Activated effector memory CD4-positive, alpha-beta T cell treated with Interleukin-2 at 50 U/mL for 16 hours (primary cell): ENCODE measurements at places on chromosomes 1 and 21.

GRCh38 chr1:88976235-88976634, 16.2 kb downstream of the KYAT3 start:
- no peak for DNase-seq

DNA sequence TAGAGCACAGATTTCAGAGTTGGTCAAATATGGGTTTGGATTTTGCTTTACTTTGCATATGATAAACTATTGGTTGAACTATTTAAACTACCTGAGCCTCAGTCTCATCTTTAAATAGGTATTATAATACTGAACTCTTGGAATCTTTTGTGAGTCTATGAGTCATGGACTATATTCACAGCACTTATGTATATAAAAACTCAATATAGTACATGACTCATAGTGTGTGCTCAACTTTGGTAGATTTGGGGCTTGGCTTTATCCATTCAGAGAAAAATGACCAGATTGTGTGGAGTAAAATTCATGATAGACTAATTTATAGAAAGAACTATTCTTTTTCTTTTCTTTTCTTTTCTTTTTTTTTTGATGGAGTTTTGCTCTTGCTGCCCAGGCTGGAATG, 28.7 kb downstream of the FCRL3 start:
- DNase-seq, result no peak

- DNase-seq, result no peak
These were observed 4.4 kb upstream of the UTP25 start for GRCh38 chr1:209823143-209824041.

DNA sequence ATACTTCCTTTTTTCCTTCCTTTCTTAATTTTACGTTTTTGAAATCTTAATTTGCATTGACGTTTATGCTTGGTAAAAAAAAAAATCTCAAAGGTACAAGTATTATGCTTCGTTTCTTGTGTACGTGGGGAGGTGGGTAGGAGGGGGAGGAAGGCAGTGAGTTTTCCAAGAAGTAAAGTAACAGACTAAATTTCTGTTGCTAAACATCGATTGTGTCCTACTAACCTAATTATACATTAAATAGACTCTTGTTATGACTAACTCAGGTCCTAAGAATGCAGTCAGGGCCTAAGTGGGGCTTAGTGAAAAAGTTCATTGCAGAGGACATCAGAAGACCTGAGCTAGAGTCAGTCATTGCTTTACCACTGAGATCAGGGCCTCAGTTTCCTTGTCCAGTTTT, 17.5 kb downstream of the NEK7 start:
- no peak for DNase-seq

GRCh38 chr1:90707363-90707710, 9.8 kb downstream of the BARHL2 start:
- DNase-seq, result no peak

- DNase-seq, result no peak
These were observed 20.2 kb upstream of the RABGGTB start for GRCh38 chr1:75765697-75766355.

GRCh38 chr1:231194843-231195516, 33.1 kb downstream of the TRIM67 start:
- DNase-seq, result no peak

- DNase-seq, result no peak
These were observed 506 bp downstream of the SSX2IP start for GRCh38 chr1:84689514-84690396.

- no peak for DNase-seq
These were observed 75.4 kb upstream of the VTCN1 start for GRCh38 chr1:117286145-117286544.

GRCh38 chr1:31744165-31744888, 19.8 kb downstream of the ADGRB2 start:
- DNase-seq, result no peak

- DNase-seq, result no peak
These were observed 958 bp downstream of the LYPLAL1 start for GRCh38 chr1:219174460-219175211.

GRCh38 chr21:25506887-25507286, 100.4 kb downstream of the MRPL39 start:
- DNase-seq, result no peak

DNA sequence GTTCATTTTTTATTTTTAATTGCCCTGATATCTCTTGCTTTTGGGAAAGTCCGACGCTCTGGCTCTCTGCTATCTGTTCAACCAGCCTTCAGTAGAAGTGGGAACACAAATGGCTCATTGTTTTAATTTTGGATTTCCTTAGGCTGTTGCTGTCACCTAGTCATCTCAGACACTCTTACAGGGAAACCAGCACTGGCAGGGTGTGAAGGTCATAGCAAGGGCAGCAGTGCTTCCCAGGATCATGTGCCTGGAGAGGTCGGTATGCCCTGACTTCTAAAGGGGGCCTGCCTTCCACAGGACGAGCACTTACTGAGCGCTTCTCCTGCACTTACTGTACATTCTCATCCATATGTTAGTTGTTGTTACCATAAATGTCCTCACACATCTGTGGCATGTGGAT, 224.2 kb downstream of the DISC1 start:
- no peak for DNase-seq

DNA sequence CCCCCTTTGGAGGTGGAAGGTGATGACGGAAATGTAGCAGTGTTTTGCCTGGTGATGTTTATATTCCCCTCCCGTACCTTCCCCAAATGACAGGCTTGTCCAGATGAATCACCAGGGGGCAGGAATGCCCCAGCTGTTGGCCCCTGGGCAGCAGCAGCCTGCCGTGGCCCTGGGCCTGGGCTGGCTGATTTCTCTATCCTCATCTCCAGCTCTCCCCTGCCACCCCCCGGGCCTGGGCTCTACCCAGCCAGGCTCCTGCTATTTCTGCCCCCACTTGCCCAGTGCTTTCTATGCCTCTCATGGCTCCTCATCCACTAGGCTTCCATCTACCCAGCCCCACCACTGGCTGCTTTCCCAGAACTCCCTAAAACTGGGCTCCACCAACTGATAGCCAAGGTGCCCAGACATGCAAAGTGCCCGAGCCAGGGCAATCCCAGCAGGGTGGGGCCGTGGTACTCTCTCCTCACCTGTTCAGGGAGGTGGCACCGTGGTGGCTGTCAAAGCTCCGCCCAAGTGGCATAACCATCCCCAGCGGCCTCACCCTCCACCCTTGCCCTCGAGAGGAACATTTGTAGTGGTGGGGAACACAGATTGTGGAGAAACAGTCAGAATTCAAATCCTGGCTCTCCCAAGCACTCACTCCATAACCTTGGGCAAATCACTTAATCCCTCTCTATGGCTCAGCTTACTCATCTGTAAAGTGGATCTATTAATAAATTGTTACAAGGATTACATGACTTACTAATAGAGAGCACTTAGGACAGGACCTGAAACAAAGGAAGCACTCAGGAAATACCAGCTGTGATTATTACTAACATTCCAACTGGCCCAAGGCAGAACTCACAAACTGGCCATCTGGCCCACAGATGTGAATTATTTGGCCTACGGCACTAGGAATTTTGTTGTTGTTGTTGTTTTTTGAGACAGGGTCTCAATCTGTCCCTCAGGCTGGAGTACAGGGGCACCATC, 12.8 kb upstream of the ECE1 start:
- DNase-seq, result no peak

- no peak for DNase-seq
These were observed 11.1 kb downstream of the ZFYVE9 start for GRCh38 chr1:52153010-52153409.

GRCh38 chr1:192824511-192824910, 15.7 kb downstream of the RGS2 start:
- no peak for DNase-seq

DNA sequence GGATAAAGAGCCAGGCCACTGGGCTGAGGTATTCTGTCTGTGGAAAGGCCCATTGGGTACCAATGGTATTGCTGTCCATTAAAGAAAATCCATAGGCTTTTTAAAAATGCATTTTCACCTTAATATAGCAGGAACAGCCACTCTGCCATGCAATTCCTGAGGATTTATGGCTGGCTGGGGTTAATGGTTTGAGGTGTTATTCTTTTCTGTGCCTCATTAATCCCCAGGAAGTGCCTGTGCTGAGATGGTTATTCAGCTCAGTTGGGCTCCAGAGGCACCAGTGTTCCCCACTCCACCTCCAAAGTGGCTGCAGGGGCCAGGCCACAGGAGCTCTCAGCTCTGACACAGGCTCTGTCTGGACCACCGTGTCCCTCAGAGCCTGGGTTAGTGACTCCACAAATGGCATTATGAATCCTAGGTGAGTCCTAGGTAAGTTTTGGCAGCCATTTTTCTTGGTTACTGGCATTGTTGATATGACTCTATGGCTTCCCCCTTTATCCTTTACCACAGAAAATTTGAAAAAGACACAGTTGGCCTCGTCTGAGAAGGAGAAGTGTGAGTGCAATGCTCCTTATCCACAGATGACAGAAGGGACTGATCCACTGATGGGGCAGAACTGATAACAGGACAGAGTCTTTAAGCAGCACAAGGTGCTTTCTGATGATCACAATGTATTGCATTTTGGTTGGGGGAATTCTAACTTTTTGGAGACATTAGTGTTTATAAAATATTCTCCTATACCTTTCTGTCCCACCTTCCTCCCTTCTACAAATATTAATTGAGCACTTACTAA, 2.2 kb upstream of the PAPPA2 start:
- no peak for DNase-seq

- no peak for DNase-seq
These were observed 5.1 kb upstream of the LAMB3 start for GRCh38 chr1:209657140-209657879.

- no peak for DNase-seq
These were observed 498.1 kb downstream of the NEGR1 start for GRCh38 chr1:71784241-71784640.

GRCh38 chr1:19804831-19805251, 5.1 kb upstream of the TMCO4 start:
- no peak for DNase-seq

- no peak for DNase-seq
These were observed 24.9 kb upstream of the CACNA1E start for GRCh38 chr1:181458419-181458818.

GRCh38 chr1:36307601-36308330, 1.6 kb downstream of the SH3D21 start:
- DNase-seq, result no peak

DNA sequence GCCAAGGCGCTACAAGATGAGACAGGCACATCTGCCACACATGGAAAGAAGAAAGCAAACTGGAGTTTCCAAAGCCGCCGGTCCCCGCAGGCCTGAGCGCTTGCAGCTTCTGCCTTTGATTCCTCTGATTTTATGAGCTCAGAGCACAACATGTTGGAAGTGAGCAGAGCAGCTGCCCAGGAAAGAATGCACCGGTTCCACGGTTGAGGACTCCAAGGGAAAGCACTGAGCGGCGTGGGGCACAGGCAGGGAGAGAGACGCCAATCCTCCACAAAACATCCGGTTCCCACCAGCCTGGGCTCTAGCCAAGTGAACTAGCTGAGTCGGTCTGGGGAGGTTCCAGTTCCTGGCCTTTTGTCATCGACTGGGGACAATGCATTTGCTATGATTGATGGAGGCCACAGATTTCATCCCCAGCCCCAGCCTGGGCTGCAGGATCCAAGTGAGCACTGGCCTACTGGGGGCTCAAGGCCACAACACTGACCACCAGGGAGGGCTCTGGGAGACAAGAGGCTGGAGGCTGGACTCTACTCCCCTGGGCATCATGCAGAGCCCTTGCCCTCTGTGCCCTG, 253.1 kb upstream of the IRF2BP2 start:
- no peak for DNase-seq

DNA sequence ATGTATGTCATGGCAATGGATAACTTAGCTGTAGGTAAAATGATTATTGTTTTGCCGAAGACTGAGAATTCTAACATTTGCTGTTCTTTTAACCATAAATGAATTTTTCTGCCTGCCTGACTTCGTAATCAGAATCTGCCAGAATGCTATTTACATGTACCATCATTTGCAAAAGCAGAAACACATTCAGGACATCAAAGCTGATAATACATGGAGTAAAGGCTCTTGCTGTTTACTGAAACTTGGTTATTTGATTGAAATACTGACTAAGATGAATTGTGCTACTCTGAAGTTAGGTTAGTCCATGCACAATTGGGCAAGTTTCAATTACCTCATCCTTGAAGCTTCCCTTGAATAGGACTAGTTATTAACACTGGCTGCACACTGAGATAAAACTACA, 293.8 kb downstream of the PLA2G4A start:
- DNase-seq, result no peak

DNA sequence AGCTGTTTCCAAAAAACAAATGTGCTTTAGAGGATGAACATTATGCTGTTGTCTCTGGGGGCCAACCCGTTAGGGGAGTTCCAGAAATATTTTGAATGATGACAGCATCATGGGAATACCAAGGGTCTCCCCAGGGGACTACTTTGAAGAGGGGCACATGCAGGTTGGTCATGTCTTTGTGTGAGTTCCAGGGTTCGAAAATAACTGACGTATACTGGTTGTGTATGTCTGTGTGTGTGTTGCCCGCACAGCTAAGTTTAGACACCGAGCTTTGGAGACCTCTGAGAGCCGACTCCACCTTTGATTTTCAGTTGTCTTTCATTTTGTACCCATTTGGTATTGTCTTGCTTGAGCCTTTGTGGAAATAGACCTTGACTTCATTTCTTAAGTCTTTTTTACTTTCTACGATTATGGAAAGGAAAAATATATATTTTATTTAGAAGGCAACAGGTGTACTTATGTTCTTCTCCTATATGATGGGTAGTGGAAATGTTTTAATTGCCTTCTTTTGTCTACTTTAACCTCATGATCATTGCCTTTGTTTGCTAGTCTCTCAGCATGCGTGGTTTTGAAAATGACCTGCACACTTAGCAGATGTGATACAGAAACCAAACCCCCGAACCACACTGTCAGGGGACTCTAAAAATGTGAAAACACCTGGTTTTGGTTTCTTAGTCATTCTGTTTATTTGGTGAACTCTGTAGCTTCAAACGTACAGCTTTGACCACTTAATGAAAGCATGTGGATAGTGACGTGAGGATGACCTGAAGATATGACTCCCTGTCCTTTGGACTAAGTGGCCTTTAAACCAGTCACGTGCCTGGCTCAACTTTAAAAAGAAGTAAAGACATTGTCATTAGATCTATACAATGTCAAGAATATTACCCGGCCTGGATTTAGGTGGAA, 56.5 kb downstream of the GALNT2 start:
- DNase-seq, result no peak

GRCh38 chr1:184753608-184754475, 816 bp downstream of the EDEM3 start:
- no peak for DNase-seq
